H1 (cell line): ENCODE measurements at places on chromosomes 3 and 15.

DNA sequence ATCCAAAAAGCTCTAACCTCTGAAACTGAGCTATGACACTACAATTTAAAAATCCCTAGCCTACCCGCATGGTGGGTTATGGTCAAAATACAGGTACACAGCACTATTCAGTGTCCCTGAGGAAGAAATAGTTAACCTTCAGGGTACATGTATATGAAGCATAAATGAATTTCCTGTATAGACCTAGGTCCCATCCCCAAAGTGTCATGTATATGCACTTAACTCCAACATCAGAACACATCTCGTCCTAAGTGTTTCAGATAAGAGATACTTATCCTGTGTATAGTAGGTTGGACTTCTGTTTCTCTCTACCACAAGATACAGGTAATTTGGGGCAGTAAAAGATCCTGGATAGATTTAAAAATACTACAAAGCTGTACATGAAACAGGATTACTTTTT lies 6.4 kb downstream of the RPL14 start:
- peaks cover under 1% of the 10 kb centered on the region; the same call in 1 of the 2 replicates for H3K4me1 ChIP-seq
- DNase-seq: no peak
- H3K27ac ChIP-seq: no peak overlapping the region
- no peaks in the 10 kb centered on the region for H3K27me3 ChIP-seq
- H3K4me3 ChIP-seq: no peak overlapping the region

GRCh38 chr15:100772892-100773520 lies 106.6 kb upstream of the ALDH1A3 start:
- DNase-seq: no peak
- H3K27me3 ChIP-seq: no peaks in the 10 kb centered on the region
- no peak overlapping the region for H3K4me3 ChIP-seq
- no peaks in the 10 kb centered on the region; the same call in 1 of the 2 replicates for H3K4me1 ChIP-seq
- no peaks in the 10 kb centered on the region for H3K36me3 ChIP-seq

GRCh38 chr3:27976933-27977332 lies 254.8 kb upstream of the EOMES start:
- no peaks in the 10 kb centered on the region for H3K27me3 ChIP-seq
- H3K27ac ChIP-seq: no peak overlapping the region
- H3K36me3 ChIP-seq: no peaks in the 10 kb centered on the region
- DNase-seq: no peak
- no peak overlapping the region for H3K4me3 ChIP-seq

GRCh38 chr3:174859756-174860155 lies 622 bp downstream of the NAALADL2 start:
- no peak overlapping the region for H3K4me3 ChIP-seq
- no peak overlapping the region for H3K27ac ChIP-seq
- DNase-seq: no peak
- H3K4me1 ChIP-seq: peaks cover 3% of the 10 kb centered on the region; the same call in 1 of the 2 replicates

DNA sequence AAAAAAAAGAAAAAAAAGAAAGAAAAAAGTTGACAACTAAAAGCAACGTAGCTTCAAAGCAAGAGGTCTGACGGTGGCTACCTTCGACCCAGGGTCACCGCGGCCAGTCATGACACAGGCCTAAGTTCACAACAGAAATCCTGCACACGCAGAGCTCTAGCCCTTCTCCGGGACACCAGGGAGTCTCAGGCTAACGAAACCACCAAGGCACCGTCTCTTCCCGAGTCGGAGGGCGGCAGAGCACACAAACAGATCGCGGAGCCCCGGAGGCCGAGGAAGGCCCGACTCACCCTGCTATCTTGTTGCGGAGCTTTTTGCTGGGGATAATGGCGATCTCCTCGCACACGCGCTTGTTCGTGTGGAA lies 584 bp downstream of the RPS17 start:
- H3K4me1 ChIP-seq: peaks cover 5% of the 10 kb centered on the region; the same call in 1 of the 2 replicates
- peak overlapping the region; percentile 90 for H3K27ac ChIP-seq
- H3K27me3 ChIP-seq: no peaks in the 10 kb centered on the region
- H3K4me3 ChIP-seq: peak overlapping the region; percentile 99
- H3K36me3 ChIP-seq: peaks cover 25% of the 10 kb centered on the region

- DNase-seq: no peak
- no peak overlapping the region for H3K27ac ChIP-seq
- no peaks in the 10 kb centered on the region for H3K27me3 ChIP-seq
- no peak overlapping the region for H3K4me3 ChIP-seq
- H3K4me1 ChIP-seq: no peaks in the 10 kb centered on the region
These were observed 43.3 kb downstream of the RBMS3 start for GRCh38 chr3:29324180-29324651.

DNA sequence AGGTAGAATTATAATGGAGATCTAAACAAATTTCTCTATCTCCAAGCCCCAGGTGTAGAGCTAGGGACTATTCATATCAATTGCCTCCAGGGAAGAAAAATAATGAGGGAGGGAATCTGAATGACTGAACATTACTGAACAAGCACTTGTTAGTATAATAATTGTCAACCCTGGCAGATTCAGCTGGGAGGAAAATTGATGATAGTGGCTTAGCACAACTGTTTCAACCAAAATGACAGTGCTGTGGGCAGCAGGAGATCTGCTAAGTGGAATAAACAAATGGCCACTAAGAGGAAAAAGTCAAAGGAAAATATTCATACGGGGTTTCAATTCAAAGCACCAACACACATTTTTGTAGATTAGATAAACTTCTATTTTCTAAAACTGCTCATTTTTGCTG lies 294.9 kb upstream of the ZNF385D start:
- H3K27ac ChIP-seq: no peak overlapping the region
- H3K27me3 ChIP-seq: no peaks in the 10 kb centered on the region
- H3K36me3 ChIP-seq: no peaks in the 10 kb centered on the region
- DNase-seq: no peak

DNA sequence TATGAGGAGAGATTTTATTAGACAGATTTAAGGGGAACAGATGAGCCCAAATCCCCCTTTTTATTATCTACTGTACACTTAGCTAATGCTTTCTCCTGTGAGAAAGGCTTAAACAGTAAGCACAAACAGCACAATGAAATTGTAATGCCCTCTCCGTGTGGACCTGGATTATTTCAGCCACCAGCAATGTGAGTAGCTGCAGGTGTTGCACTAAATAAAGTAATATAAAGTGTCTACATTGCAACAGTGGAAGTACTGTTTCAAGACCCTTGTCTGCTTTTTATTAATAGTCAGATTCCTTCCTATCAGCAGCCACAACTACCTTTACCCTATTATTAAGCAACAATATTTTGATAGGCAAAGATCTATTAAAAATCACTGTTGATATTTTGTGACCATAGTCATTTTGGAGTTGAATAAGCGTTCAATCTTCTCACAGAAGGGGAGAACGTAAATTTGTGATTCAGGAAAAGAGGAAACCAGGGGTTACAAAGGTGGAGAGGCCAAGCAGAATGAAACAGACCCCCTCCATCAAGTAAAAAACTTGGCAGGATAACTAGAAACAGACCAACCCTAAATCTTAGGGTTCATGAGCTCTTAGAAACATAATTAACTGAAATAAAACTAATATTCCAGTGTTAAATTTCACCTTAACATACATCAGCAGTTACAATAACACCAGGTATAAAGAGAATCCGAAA lies 422.6 kb downstream of the MECOM start:
- DNase-seq: no peak
- H3K4me1 ChIP-seq: peaks cover 21% of the 10 kb centered on the region; the same call in 1 of the 2 replicates
- H3K4me3 ChIP-seq: no peak overlapping the region
- H3K36me3 ChIP-seq: no peaks in the 10 kb centered on the region
- no peak overlapping the region for H3K27ac ChIP-seq

GRCh38 chr3:148379763-148380382 lies 317.8 kb upstream of the AGTR1 start:
- no peak for DNase-seq
- no peaks in the 10 kb centered on the region for H3K36me3 ChIP-seq
- H3K27ac ChIP-seq: no peak overlapping the region
- no peak overlapping the region for H3K4me3 ChIP-seq

DNA sequence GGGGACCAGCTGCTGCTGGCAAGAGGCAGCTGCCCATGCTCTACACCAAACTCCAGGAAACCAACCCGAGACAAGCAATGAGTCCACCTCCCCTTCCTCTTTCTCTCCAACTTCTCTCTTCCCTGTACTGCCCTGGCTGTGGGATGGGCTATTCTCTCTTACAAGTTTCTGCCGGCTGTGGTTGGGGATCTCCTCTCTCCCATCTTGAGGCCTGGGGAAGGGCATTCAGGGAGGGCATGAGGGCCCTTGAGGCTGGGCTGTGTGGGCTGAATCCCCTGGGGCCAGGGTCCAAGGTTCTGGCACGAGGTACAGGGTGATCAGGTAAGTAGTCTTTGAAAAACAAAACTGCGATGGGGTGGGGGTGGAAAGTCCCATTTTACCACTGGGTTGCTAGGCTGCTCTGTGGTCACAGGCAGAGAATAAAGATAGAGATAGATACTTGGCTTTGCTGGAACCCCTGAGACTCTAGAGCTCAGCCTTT lies 32.3 kb upstream of the CTSH start:
- no peak overlapping the region for H3K27ac ChIP-seq
- H3K4me1 ChIP-seq: no peaks in the 10 kb centered on the region
- H3K4me3 ChIP-seq: no peak overlapping the region
- no peaks in the 10 kb centered on the region for H3K36me3 ChIP-seq
- H3K27me3 ChIP-seq: peaks cover 11% of the 10 kb centered on the region; the same call in 1 of the 2 replicates

DNA sequence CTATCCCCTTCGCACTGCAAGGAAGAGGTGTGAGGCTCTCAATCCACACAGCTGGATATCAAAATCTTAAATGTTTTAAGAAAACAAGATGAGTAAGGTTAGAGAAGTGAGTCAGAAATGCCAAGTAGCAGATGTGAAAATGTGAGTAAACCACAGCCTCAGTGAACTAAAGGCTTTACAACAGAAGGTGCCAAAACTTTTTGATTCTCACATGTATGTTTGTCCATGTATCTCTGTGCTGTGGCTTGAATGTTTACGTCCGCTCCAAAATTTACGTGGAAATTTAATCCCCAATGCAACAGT lies 126.8 kb upstream of the PFN2 start:
- DNase-seq: no peak
- no peaks in the 10 kb centered on the region for H3K27me3 ChIP-seq
- peaks cover 15% of the 10 kb centered on the region for H3K4me1 ChIP-seq
- no peak overlapping the region for H3K4me3 ChIP-seq
- no peaks in the 10 kb centered on the region for H3K36me3 ChIP-seq

- no peak for DNase-seq
- no peak overlapping the region for H3K4me3 ChIP-seq
- H3K27ac ChIP-seq: no peak overlapping the region
- no peaks in the 10 kb centered on the region for H3K36me3 ChIP-seq
These were observed 33.7 kb downstream of the FBLN2 start for GRCh38 chr3:13582366-13583250.

- DNase-seq: no peak
- no peaks in the 10 kb centered on the region for H3K27me3 ChIP-seq
- H3K36me3 ChIP-seq: no peaks in the 10 kb centered on the region
- H3K27ac ChIP-seq: no peak overlapping the region
These were observed 151.2 kb downstream of the OPA1 start for GRCh38 chr3:193744048-193744821.

GRCh38 chr15:92968926-92969651 lies 69.0 kb downstream of the CHD2 start:
- no peak for DNase-seq
- peaks cover 32% of the 10 kb centered on the region for H3K36me3 ChIP-seq
- no peaks in the 10 kb centered on the region for H3K4me1 ChIP-seq
- no peaks in the 10 kb centered on the region for H3K27me3 ChIP-seq
